ENCODE measurements at places on chromosomes 2 and 18.

GRCh38 chr2:240284503-240285259 is 144.2 kb upstream of the OTOS start:
- DNase-seq = no peak

- no peak for DNase-seq
Measured at GRCh38 chr2:10385501-10385900, 62.6 kb downstream of the ODC1 start.

DNA sequence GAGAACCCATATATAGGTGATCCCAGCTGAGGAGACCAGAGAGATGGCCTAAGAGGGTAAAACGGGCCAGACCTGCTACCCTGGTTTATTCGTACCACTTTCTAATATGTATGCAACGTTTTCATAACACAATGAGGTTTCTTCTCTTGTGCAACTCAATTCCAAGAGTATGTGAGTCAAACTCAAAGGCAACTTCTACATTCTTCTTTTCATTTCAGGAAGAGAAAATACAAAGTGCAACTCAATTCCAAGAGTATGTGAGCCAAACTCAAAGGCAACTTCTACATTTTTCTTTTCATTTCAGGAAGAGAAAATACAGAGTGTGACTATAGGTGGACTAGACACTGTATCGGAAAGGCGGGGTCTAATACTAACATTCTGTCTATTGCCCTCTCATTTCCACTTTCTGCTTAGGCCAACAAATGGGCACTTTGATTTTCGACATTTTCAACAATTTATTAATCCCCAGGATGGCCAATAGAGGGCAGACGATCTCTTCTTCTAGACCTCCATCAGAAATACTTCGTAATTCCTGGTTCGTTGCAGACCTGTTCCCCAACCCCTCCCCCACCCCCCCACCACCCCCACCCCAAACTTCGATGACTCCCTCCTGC is 3.7 kb upstream of the CRIM1 start:
- DNase-seq = peak; percentile 14

- DNase-seq = no peak
Measured at GRCh38 chr2:33521791-33522281, 45.4 kb downstream of the RASGRP3 start.
